ENCODE measurements at places on chromosomes 16 and 17. TPM values are rescaled to one million over a fixed set of nuclear protein-coding genes. Genes with fewer than 3 reads are reported as not detected.
A peak's percentile ranks its signal among the peaks of the same experiment; 100 is the strongest.

- no peak for DNase-seq
- no peaks in the 10 kb centered on the region for H3K36me3 ChIP-seq
- no peaks in the 10 kb centered on the region for H3K4me1 ChIP-seq
- no peaks in the 10 kb centered on the region for H3K27me3 ChIP-seq
- no peak overlapping the region for H3K27ac ChIP-seq
These were observed 28.7 kb upstream of the DNAH17 start for GRCh38 chr17:78605886-78606285.

GRCh38 chr16:66020642-66021041, 345.8 kb upstream of the CDH5 start:
- no peak for DNase-seq
- H3K27me3 ChIP-seq, result no peaks in the 10 kb centered on the region
- no peaks in the 10 kb centered on the region for H3K36me3 ChIP-seq

- no peak for DNase-seq
- no peaks in the 10 kb centered on the region for H3K4me1 ChIP-seq
- no peak overlapping the region for H3K4me3 ChIP-seq
- no peak overlapping the region for H3K27ac ChIP-seq
These were observed 12.5 kb downstream of the RABEP2 start for GRCh38 chr16:28912558-28912957.

DNA sequence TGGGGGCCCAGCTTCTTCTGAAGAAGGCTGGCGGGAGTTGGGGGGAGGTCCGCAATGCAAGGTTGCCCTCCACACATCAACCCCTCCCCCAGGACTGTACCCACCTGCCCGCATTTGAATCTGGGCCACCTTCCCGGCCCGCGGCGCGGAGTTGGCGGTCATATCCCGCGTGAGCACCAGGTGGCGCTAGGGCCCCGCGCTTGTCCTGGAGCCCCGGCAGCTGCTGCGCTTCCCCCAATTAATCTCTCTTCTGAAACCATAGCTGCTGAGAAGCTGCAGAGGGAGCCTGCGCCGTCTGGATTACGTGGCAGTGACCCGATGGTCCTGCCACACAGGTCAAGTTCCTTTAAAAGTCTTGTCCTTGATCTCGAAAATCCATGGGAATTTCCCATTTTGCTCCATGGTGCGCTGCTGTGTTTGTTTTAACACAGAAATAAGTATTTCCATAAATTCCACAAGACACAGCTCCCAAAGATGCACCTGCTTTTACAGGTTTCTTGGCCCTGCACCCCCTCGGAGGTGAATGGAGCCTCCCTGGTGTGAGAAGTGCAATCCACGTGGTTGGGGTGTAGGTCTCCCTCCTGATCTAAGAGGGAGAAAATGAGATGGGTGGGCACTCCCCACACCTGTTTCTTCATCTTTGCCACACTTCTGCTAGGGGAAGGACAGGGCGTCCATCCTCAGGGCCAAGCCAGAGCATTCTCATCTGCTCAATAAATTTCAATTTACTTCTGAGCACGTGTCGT, 22.1 kb downstream of the COX4I1 start:
- no peaks in the 10 kb centered on the region for H3K4me1 ChIP-seq
- no peaks in the 10 kb centered on the region for H3K36me3 ChIP-seq
- no peak overlapping the region for H3K27ac ChIP-seq
- H3K27me3 ChIP-seq, result peaks cover 5% of the 10 kb centered on the region
- H3K4me3 ChIP-seq, result no peak overlapping the region

GRCh38 chr17:37518826-37519225, 29.1 kb downstream of the DUSP14 start:
- peak; percentile 24 for DNase-seq
- H3K36me3 ChIP-seq, result no peaks in the 10 kb centered on the region
- H3K27me3 ChIP-seq, result no peaks in the 10 kb centered on the region
- H3K4me3 ChIP-seq, result no peak overlapping the region

- no peaks in the 10 kb centered on the region for H3K36me3 ChIP-seq
- no peak overlapping the region for H3K27ac ChIP-seq
- H3K4me3 ChIP-seq, result peak overlapping the region; percentile 44
- H3K4me1 ChIP-seq, result peaks cover 22% of the 10 kb centered on the region
These were observed 746 bp upstream of the TMEM132E start for GRCh38 chr17:34578656-34579016.

- no peak overlapping the region for H3K27ac ChIP-seq
- peaks cover 37% of the 10 kb centered on the region for H3K27me3 ChIP-seq
- no peaks in the 10 kb centered on the region for H3K4me1 ChIP-seq
- no peak for DNase-seq
- H3K36me3 ChIP-seq, result no peaks in the 10 kb centered on the region
These were observed 9.7 kb downstream of the NEUROD2 start for GRCh38 chr17:39598047-39598481.

GRCh38 chr17:74851612-74852236, 8.0 kb downstream of the GRIN2C start:
- H3K4me3 ChIP-seq, result no peak overlapping the region
- DNase-seq, result no peak
- no peak overlapping the region for H3K27ac ChIP-seq

GRCh38 chr17:76893623-76894334, 25.6 kb downstream of the MGAT5B start:
- DNase-seq, result no peak
- H3K4me1 ChIP-seq, result no peaks in the 10 kb centered on the region
- H3K4me3 ChIP-seq, result no peak overlapping the region
- H3K27me3 ChIP-seq, result no peaks in the 10 kb centered on the region
- no peak overlapping the region for H3K27ac ChIP-seq
- H3K36me3 ChIP-seq, result no peaks in the 10 kb centered on the region

DNA sequence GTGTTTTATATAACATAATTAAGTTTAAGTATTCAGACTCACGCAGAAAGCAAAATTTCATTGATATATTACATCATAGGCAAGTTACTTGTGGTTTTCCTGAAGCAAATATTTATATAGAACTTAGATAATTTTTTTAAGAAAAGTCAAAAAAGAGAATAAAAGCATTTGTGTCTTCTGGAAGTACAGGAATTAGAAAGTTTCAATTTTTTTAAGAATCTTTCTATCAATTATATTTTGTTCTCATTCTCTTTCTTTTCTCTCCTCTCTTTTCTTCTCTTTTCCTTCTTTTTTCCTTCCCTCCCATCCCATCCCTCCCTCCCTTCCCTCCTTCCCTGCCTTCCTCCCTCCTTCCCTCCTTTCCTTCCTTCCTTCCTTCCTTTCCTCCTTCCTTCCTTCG, 120.7 kb upstream of the CDH8 start:
- H3K4me1 ChIP-seq, result no peaks in the 10 kb centered on the region
- no peak overlapping the region for H3K4me3 ChIP-seq
- H3K27ac ChIP-seq, result no peak overlapping the region

- H3K27me3 ChIP-seq, result no peaks in the 10 kb centered on the region
- no peaks in the 10 kb centered on the region for H3K36me3 ChIP-seq
- peak; percentile 45 for DNase-seq
- H3K27ac ChIP-seq, result peak overlapping the region; percentile 29
- no peaks in the 10 kb centered on the region for H3K4me1 ChIP-seq
These were observed 222.4 kb upstream of the AXIN2 start for GRCh38 chr17:65783845-65784334.

Gene GPR142
- total RNA-seq, result not detected

Gene HEATR9
- 0.40 TPM for total RNA-seq

Gene EVI2B
- 4.6 TPM for total RNA-seq

Gene ITGAX
- total RNA-seq, result 2.0 TPM

Gene FN3K
- 32.2 TPM for total RNA-seq

Gene ADAM11
- total RNA-seq, result 0.64 TPM

Gene CCDC200
- 2.7 TPM for total RNA-seq

Gene RBL2
- 117 TPM for total RNA-seq

Measured in prostate gland (tissue), 2 donors.